ENCODE measurements at places on chromosomes 2 and 18.
A peak's percentile ranks its signal among the peaks of the same experiment; 100 is the strongest.

DNA sequence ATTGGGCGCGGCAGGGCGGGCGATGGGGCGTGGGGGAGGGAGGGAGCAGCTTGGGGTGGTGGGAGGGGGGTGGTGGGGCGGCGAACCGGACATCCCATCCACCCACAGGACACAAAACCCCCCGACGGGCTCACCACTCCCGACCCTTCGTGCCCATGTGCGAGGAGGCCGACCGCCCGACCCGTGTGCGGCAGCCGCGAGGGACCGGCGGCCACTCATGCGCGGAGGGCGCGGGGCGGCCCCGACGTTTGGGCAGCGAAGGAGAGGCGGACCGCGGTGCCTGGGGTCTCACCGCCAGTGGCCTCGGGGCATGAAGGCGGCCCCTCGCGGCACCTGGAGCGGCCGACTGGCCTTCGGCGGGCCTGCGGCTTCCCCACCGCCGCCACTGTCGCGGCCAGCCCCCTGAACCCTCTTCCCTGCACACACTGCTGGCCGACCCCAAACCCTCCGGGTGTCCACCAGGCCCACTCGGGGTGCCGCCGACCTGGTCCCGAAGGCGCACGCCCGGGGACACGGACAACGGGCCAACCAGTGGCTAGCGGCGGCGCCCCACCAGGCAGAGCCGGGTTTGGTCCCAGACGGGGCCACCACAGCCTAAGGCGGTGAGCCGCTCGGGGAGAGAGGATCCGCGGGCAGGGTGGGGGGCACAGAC lies 94.6 kb upstream of the ANKRD30BL start:
- DNase-seq: no peak

- DNase-seq: no peak
Observed at GRCh38 chr2:241980193-241980592, 110.7 kb downstream of the RTP5 start.

DNA sequence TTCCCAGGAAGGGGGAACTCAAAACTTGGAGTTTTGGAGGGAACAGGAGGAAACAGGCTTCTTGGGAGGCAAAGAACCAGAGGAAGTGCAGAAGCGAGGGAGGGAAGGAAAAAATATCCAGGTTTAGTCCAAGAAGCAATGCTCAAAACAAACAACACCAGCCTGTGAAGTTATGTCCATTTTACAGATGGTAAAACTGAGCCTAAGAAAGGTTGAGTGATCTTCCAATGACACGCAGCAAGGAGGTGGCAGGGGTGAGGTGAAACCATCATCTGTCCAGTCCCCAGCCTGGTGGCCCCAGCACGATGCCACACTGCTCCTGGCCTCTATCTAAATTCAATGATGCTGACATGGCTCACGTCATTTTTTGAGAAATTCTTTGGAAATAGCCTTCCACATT lies 10.8 kb downstream of the DNMT3A start:
- no peak for DNase-seq

GRCh38 chr2:203682688-203683130 lies 23.7 kb upstream of the CD28 start:
- no peak for DNase-seq

DNA sequence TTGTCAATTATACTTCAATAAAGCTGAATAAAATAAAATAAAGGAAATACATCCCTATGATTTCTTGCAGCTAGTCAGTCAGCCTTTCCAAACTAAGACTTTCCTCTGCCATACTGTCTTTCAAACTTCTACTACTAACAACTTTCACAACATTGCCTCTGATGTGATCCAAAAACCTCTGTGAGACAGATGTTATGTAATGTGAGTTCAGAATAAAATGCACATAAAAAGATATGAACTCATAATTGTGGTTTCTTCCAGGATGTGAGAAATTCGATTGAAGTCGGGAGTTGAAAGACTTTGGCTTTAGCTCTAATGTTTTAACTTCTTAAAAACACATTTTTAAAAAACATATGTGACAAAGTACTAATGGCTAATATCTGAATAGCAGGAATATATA lies 98.7 kb downstream of the PIGN start:
- no peak for DNase-seq

GRCh38 chr18:74784752-74785151 lies 187.1 kb downstream of the ZNF407 start:
- DNase-seq: no peak

DNA sequence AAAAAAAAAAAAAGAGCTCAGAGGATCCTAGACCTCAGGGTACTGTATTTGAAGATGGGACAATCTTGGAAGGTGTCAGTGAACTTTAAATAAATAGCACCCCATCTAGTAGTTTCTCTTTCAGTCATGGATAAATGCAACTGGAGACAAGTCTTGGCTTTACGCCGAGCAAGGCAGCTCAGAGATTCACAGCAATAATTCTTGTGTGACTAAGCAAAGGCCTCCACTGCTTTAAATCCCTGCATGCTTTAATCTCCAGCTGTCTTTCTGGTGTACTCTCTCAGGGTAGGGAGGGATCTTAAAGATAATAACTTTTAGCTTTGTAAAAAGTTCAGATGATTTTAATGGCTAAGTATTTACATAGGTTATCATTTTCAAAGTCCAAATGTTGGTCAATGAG lies 36.3 kb downstream of the NRXN1 start:
- DNase-seq: no peak

DNA sequence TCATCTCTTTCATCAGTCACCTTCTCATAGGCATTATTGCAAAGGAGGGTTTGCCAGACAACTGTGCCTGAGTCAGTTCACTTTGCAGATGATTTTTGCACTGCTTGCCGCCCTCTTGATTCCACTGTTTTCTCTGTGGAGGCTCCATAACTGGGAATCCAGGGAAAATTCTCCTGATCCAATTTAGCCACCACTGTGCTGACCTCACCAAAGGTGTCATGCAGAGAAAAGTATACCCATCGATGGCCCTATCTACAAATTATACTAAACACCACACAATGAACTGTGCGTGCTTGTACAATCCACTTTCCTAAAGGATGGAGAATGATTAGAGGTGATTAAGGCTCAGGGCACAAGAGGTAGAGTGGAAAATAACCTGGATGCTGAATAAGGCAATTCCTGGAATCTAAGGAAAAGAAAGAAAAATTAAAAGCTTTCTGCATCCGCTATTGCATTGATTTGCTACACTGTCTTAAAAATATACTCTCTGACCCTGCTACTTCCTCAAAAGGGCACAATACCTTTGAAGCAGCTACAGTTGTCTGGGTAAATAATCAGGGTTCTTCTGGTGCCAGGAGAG lies 409.4 kb downstream of the RIT2 start:
- no peak for DNase-seq

DNA sequence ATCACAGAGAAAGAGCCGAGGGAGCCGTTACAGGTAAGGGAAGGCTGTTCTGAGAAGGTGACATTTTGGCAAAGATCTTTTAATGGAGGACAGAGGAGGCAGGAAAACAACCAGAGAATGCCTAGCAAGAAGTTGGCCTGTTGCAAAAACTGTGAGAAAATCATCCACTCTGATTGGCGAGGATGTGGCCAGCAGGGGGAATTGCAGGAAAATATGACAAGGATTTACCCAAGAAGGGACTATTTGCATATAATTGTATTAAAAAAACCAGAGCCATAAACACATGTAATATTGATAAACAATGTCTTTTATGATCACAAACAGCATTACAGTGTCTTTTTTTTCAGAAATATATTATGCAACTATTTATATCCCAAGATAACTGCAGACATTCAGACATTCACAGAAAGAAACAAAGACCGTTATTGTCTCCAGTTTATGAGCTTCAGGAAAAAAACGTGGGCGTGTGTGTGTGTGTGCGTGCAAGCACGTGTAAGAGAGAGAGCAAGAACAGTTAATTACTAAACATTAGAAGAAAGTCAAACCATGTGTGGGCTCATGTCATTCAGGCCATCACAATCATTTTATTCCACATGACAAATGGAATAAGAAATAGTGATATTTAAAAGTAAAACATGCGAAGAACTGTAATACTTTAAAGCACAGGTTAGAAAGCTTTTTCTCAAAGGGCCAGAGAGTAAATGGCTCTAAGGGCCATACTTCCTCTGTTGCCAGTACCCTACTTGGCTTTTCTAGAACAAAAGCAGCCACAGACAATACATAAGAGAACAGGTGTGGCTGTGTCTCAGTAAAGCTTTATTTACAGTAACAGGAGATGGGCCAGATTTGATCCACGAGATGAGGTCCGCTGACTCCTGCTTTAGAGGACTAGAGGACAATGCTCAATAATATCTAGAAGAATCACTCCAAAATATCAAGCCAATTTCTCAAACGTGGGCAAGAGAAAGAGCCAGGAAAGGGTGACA lies 324.1 kb downstream of the DLGAP1 start:
- no peak for DNase-seq

GRCh38 chr2:47676261-47676926 lies 106.6 kb upstream of the MSH6 start:
- peak; percentile 96 for DNase-seq

GRCh38 chr2:128746356-128746755 lies 427.7 kb upstream of the HS6ST1 start:
- peak; percentile 35 for DNase-seq

- DNase-seq: no peak
Observed at GRCh38 chr2:43854671-43855070, 15.9 kb downstream of the ABCG8 start.

GRCh38 chr2:70201831-70202230 lies 11.0 kb upstream of the C2orf42 start:
- DNase-seq: no peak
